ENCODE measurements at places on chromosomes 5 and 9.

GRCh38 chr5:164435576-164435975 lies 930.2 kb downstream of the MAT2B start:
- no peak for DNase-seq

DNA sequence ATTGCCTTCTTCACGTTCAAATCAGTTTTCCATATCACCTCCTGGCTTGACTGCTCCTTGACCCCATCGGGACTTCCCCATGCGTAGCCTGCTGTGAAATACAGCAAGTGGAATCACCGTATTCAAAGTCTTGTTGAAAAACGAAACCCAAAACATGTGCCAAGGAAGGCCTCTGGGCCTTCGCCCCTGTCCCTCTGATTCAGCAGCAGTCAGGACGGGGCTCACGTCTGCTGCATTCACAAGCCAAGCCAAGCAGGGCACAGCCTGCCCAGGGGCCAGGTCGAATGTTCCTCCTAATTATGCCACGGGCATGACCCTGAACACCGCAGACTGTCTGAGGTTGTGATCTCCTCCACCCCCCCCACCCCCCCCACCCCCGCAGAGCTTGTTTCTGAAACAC lies 960 bp upstream of the CTNND2 start:
- no peak for DNase-seq

- DNase-seq = no peak
These were observed 36.8 kb upstream of the SSBP2 start for GRCh38 chr5:81787474-81788242.

GRCh38 chr5:1133510-1134201 lies 21.8 kb upstream of the SLC12A7 start:
- DNase-seq = no peak

DNA sequence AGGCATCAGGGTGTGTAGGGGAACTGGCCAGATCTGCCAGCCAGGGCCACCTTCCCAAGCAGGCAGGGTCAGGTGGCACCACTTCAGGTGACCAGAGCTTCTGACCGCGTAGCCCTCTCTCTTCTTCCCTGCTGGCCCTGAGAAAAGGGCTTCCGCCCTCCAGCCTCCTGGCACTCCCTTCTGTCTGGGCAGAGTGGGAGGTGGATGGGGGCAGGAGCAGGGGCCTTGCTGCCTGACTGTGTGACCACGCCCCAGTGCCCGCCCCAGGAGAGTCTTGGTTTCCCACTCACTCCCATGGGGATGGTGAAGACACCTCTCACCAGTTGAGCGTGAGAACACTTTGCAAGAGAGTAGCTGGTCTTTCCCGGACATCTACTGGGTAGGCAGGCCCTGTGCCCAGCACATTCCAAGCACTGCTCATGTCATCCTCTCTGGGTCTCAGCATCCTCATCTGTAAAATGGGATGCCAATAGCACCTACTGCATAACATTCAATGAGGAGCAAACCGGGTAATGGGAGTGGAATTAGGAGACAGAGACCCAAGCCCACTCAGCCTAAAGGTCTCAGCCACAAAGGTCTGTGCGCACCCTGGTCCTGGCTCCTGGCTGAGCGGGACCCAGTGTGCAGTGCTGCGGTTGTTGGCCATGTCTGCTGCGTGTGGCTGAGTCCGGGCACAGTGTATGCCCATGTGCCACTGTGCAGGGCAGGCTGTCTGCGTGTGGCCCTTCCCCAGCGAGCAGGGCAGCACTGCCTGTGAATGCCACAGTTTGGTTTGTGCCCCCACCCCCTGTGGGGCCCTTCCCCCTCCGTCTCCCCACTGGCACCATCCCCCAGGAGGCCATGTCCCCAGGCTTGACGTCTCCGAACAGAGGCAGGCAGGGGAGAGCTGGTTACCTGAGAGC lies 179.1 kb upstream of the IER5L start:
- no peak for DNase-seq

- DNase-seq = no peak
These were observed 10.7 kb upstream of the SEC16A start for GRCh38 chr9:136493567-136493971.

DNA sequence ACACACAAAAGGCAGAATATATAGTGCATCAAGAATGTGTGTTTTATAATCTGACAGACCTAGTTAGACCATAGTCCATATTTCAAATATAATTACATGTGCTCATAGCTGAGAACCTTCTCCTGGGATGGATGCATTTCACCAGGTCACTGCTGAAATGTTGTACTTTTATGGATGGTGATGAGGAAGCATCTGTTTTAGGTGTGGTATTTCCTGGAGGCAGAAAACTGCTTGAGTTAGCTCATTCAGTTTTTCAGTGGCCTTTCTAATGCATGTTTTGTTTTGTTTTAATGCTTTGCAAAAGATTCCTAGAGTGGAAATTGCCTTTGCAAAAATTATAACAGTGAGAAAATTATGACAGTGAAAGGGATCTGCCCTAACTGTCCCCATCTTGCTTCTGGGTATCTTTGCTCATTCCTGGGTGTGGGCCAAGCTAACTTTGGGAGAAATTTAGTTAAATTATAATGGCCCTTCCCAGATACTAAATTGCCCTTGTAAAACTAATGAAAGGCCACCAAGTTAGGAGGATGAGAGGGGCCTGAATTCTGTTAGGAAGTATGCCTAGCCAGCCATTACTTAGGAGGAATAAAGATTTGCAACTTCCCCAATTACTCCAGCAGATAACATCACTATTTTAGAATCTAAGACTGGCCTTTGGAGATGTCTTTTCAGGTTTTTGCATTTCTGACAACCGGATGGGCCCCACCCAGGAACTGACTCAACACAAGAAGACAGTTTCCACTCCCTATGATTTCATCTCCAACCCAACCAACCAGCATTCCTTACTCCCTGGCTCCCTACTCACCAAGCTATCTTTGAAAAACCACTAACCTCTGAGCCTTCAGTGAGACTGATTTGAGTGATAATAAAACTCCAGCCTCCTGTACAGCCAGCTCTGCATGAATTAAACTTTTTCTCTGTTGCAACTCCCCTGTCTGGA lies 7.0 kb upstream of the IL12B start:
- DNase-seq = no peak

DNA sequence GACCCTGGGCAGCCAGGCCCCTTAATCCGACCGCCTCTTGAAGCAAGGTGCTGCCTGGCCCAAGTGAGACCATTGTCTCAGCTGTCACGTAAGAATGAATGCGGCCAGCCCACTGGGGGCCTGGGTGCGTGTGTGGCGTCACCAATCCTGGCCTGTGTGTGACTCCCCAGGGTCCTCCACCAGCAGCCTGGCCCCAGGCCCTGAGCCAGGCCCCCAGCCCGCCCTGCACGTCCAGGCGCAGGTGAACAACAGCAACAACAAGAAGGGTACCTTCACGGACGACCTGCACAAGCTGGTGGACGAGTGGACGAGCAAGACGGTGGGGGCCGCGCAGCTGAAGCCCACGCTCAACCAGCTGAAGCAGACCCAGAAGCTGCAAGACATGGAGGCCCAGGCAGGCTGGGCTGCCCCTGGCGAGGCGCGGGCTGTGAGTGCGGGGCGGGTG lies 124.2 kb downstream of the WNK2 start:
- DNase-seq = no peak

GRCh38 chr9:88180081-88180765 lies 41.9 kb upstream of the SPATA31C2 start:
- DNase-seq = no peak

DNA sequence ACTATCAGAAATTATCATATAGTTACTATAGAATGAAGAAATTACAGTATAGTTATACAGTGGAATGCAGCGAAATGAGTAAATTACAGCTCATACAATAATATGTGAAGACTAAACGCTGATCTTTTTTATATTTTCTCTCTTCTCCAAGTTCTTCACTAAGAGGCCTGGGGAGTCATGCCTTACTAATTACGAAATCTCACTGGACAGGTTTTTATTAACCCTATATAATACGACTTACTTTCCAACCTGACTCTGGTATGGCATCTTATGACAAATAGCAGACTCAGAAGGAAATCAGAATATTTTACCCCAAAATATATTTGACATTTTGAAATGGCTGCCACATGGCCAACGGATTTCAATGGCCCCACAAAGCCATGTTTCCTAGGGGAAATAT lies 9.1 kb downstream of the CARNMT1 start:
- DNase-seq = no peak

GRCh38 chr5:79109527-79110492 lies 1.8 kb upstream of the BHMT start:
- no peak for DNase-seq

- no peak for DNase-seq
These were observed 10.8 kb upstream of the SPATA24 start for GRCh38 chr5:139414581-139415130.

- no peak for DNase-seq
These were observed 131.0 kb upstream of the DAB2 start for GRCh38 chr5:39555788-39556187.

DNA sequence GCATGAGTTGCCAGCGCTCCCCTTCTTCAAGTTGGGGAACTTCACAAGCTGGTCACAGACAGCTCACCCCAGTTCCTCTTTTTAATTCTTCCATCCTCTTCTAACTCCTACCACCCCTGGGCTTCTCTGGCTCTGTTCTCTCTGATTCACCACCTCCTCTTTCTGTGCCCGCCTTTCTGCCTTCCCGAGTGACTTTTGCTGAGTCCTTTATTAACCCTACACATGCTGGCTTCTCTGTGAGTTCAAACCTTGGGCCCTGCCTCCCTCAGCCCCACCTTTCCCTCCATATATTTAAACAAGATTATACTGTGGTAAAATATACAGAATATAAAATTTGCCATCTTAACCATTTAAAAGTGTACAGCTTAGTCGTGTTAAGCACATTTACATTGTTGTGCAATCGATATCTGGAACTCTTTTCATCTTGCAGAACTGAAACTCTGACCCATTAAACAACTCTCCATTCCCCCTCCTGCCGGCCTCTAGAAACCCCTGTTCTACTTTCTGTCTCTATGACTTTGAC lies 32.0 kb downstream of the SLC46A2 start:
- DNase-seq = no peak

DNA sequence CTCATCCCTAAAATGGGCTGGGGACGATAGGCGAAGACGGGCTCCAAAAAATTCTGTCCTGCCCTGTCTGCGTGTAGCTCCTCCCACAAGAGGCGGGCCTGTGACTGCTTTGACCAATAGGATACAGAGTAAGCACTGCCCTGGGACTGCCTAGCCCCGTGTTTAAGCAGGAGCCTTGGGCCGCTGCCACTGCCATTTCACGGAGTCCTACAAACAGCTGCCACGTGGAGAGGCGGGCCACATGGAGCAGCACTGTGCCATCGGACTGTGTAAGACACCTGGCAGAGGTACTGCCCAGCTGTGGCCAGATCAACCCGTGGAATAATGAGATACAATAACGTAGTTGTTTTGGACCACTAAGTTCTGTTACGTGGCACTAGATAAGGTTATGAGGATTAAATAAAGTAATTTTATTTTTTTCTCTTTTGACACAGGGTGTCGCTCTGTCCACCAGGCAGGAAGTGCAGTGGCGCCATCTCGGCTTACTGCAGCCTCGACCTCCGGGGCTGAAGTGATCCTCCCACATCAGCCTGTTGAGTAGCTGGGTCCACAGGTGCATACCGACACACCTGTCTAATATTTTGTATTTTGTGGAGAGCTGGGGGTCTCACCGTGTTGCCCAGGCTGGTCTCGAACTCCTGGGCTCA lies 87.2 kb downstream of the LMNB1 start:
- no peak for DNase-seq

- DNase-seq = no peak
These were observed 40.9 kb downstream of the VLDLR start for GRCh38 chr9:2662496-2662895.

DNA sequence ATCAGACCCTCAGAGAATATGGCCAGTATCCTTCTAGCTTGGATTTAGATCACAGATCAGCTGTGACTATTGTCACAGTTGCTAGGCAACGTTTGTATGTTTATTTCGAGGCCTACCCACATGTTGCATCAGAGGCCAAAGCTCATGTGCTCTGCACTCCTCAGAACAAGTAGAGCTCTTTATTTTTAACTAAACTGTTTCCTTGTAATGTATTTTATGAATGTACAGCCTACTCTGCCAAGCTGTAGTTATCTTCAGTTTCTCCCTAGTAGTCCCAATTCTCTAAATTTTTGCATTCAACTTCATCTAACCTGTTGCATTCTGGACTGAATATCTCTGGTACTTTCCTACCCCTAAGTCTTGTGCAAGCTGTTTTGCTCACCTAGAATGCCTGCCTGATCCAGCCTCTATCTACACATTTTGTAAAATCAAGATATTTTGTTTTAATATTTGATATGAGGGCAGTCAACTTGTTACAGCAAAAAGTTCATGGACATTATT lies 52.8 kb downstream of the CAST start:
- no peak for DNase-seq

- DNase-seq = no peak
These were observed 172.1 kb upstream of the GAS1 start for GRCh38 chr9:87119328-87119881.

- no peak for DNase-seq
These were observed 1527.5 kb upstream of the C9orf72 start for GRCh38 chr9:29100762-29101161.

GRCh38 chr9:135083241-135083810 lies 4.1 kb upstream of the OLFM1 start:
- no peak for DNase-seq

DNA sequence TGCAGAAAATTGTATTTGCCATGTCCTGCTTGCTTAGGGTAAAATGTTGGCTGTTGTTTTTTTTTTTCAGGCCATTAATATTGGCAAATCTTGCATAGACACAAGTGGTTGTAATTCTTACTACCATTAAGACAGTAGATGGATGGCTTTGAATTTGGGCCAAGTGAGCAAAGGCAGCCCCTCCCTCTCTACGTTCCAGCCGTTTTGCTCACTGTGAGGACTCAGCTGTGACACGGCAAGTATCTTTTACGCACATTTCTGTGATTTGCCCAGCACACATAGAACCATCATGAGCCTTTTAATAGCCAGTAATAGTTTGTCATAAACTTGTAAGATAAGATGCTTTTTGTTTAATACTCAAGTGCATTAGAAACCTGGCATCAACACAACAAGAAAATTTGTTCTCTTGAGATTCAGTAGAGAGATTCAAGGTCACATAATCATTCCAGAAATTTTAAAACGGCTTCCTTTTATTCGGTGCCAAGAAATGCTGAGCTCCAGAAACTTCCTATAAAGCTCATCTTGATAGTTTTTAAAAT lies 205.2 kb upstream of the ADCY2 start:
- no peak for DNase-seq

DNA sequence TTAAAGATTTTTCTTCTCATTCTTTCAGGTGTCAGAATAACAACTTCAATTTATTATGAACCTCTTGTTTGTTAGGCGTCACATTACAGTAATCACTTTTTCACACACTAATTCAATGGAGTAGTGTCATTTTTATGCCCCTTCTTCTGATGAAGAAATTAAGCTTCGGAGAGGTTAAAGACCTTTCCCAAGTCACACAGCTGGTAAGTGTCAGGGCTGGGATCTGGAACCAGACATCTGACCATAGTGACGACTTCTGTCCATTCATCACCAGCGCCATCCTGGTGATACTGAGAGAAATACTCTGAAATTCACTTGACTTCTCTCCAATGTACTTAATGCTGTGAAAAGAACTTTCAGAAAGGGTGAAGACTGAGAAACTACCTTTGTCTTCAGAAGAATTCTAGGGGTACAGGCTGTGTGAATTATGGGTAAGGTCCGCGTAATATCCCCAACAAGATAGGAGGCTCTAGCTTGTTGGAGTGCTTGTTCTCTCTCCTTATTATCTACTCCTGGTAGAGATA lies 173.8 kb downstream of the GAS1 start:
- no peak for DNase-seq

Data from stimulated activated CD8-positive, alpha-beta memory T cell treated with anti-CD3 and anti-CD28 coated beads, Interleukin-7, amount 100 ng/mL, for 1 hour (primary cell).